NCI-H2081 treated with DMSO at 0.1 percent for 48 hours (cell line): ENCODE measurements at places on chromosomes 1 and 21.
A peak's percentile ranks its signal among the peaks of the same experiment; 100 is the strongest.

DNA sequence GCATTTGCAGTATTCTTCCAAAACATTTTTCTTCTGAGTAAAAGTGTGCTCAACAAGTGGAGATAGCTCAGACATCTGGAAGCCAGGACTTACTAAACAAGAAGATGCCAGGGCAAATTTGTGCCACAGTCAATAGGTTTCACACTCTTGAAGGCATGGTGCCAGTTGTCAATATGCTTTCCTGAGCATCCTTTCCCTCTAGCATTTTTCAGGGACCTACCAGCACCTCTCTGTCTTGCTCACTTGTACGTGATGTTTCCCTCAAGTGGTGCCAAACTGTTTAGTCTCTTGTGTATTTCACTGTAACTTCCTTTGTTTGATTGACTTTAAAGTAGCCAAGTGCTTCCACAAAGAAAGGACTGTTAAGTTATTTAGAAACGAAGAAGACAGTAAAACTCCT is 194.0 kb upstream of the SGIP1 start:
- DNase-seq: no peak

DNA sequence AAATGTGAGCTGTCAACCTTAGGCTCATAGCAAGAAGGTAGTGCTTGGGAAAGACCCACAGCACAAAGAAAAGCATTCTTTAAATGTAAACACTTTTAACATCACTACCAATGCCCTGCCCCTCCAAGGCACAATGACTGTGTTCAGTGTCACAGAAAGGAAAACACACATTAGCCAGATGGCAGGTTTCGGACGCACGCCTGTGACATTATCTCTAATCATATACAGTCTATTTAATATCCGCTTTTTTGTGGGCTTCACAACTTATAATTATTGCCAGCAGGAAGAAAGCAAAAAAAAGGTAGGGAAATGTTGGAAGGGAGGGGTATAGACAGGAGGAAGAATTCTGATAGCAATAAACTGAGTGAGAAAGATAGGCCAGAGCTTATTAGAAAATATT is 112.4 kb upstream of the BEND5 start:
- DNase-seq: peak; percentile 96

- DNase-seq: no peak
Measured at GRCh38 chr1:43273708-43274107, 3.9 kb downstream of the TMEM125 start.

DNA sequence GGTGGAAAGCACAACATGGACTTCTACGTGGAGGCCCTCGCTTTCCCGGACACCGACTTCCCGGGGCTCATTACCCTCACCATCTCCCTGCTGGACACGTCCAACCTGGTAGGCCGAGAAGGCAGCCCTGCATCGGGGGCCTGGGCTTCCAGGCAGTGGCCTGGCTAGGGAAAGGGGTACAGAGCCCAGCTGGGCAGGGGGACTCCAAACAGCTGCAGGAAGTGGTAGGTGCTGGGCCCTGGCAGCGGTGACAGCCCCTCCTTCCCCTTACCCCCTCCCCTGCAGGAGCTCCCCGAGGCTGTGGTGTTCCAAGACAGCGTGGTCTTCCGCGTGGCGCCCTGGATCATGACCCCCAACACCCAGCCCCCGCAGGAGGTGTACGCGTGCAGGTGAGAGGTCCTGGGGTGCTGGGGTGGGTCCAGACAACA is 30.0 kb upstream of the PADI6 start:
- DNase-seq: no peak

DNA sequence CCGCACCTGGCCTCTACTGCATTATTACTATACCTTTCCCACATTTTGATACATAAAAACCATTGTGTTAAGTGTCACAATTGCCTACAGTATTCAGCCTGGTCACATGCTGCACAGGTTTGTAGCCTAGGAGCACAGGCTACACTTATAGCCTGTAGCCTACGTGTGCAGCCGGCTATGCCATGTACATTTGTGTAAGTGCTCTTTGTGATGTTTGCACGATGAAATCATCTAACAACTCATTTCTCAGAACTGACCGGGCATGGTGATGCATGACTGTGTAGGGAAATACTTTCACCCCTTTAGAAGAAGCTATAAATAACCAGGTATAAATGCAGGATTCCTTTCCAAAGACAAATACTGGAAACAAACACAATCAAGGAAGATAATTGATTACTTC is 12.1 kb downstream of the ERG start:
- no peak for DNase-seq

DNA sequence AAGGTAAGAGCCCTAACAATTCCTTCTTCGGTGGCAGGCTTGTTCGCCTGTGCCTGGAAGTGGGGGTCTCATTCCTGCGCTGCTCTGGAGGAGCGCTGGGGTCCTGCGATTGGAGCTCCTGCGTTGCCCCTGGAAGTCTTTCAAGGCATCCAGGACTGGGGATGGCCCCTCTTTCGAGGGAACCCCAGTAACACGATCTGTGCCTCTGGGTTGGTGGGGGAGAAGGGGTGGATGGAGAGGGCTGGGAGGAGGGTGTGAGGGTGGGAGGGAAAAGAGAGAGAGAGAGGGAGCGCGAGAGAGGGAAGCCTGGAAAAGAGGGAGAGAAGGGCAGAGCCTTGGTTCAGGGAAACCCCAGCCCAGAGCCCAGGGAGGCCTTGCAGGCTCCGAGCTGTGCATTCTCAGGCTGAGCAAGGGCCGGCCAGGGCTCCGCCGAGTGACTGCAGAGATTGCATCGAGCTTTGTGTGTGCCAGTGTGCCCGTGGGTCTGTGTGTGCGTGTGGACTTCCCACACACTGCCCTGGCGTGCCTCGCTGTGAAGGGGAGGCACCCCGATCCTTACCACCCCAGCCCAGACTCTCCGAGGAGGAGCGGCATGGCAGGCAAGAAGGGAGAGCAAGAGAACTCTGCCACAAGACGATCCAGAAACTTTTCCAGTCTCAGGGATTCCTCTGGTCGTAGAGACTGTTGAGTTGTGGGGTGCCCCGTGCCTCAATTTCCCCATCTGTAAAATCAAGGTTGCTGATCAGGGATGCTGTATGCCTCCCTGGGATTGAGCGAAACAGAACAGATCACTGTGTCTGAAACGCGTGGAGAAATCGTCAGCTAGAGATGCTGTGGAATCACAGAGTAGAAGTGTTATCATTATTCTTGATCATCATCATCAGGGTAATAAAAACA is 619 bp downstream of the BCL9 start:
- DNase-seq: no peak

DNA sequence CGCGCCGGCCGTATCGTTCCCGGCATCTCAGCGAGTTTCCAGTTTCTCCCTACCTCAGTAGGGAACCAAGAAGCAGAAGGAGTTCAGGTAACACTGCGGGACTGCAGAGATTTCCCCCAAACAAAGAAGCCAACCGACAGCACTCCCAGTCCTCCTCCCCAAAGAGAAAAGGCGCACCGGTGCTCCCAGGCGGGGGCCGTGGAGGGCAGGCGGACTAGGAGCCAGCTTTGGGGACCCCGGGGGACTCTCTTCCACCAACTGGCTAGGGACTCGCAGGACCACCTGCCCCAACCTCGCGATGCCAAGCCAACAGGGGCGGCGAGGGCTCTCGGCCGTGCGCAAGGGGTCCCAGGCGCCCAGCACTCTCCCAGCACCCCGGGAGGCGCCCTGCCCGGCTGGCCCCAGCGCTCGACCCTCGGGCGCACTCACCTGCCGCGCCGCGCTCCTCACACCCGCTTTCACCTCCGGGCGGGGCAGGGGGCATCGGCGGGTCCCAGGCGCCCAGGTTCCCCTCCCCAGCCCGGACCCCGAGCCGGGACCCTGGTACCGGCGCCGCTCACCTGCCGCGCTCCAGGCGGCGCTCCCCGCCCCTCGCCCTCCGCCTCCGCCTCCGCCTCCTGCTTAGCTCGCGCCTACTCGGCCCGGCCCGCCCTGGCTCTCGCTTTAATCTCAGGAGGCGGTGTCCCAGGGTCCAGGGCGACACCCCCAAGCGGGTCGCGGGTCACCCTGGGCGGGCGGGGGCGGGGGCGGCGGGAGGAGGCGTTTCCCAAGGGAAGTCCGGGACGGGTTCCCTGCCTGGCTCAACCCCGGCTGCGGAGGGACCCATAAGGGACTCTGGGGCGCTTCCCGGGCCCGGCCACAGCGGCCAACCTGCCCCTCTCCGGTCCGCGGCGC is at the start of gene TMPRSS2:
Gene TMPRSS2, minus strand, starts transcription at position 638 of the 894 bp plus-strand sequence. CDS start 10,025 bp downstream, outside the sequence.
- DNase-seq: no peak

DNA sequence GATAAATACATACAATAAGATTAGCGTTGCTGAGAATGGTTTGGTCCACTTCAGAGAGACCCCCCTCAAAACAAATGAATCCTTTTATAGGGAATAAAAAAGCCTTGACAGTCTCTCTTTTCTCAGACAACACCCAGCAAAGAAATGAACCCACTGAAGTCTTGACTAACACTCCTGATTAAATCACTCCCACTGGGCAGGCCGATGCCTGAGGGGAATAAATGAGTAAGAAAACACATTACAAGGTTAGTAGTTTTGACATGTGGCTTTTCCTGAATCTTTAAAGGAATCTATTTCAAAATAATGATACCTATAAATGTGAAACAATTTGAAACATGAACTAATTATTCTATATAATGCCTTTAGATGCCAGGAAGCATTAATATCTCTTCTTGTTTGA is 146.9 kb upstream of the POGK start:
- DNase-seq: no peak

- no peak for DNase-seq
Measured at GRCh38 chr21:36694593-36695282, 4.2 kb upstream of the SIM2 start.

DNA sequence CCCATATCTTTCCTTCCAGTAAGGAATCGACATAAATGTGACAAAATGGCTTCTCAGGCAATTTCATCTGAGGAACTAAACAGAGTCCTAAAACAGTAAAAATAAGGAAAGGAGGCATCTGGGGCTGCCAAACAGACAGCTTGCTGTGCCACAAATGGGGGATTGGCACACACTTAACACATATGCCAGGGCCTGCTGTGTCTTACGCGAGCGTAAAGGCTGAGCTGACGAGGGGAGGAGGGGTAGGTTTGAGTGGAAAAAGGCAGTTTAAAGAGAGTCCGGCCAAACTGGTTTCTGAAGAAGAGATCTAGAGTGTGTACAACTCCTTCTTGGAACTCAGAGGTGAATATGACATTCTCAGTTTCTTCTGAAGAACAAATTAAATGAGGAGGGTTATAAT is 244.1 kb upstream of the MAP1LC3C start:
- DNase-seq: peak; percentile 10

DNA sequence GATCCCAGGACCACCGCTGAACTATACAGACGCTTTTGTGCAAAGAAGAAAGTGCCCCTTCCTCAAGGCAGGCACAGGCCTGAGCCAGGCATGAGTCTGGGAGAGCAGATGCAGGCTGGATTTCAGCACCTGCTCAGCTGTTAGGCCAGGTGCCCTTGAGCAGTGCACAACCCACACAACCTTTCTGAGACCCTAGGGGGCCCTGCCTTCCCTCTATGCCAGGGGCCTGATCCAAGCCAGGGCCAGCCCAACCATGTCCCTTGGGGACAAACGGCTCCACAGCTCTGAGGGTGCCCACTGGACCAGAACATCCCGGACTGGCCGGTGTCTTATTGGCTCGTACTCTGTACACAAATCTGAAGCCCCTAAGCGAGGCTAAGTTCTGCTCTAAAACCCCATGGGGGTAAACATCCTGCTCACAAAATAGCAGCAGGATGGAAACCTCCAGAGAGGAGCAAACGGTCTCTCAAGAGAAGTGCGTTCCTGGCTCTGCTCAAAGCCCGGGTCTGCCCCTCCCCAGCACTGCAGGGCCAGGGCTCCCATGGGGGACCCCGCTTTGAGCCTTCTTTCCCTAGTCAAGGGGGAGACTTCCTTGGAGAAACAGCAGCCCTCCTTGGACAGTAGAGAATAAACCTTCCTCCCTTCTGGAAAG is 275.1 kb downstream of the NPHP4 start:
- no peak for DNase-seq

DNA sequence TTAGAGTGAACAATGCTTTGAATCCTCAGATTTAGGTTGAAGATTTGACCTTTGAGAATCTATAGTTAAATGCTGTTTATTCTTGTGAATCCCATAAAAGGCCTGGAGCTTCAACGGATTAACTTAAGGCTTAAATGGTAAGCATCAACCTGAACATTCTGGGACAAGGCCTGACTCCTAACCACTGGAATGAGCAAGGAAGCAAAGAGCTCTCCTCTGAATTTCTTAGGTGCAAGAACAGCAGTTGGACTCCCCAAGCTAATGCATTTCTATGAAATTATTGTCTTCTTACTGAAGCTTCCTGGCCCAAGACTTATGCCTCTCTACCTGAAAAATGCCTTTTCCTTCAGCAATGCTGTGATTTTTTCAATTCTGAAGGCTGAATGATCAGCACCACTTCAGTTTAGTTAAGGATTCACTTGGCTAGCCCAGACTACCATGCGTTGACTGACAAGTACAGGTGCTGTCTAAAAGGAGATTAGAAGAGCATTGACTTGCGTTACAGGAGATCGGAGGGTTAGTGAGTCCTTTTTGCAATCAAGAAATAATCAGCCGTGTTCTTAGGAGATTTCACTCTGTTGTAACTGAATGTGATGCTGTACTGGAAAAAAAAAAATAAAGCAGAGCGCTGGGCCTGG is 178.5 kb downstream of the ZC3H11B start:
- DNase-seq: no peak
